ENCODE measurements at places on chromosomes 5 and 9.

DNA sequence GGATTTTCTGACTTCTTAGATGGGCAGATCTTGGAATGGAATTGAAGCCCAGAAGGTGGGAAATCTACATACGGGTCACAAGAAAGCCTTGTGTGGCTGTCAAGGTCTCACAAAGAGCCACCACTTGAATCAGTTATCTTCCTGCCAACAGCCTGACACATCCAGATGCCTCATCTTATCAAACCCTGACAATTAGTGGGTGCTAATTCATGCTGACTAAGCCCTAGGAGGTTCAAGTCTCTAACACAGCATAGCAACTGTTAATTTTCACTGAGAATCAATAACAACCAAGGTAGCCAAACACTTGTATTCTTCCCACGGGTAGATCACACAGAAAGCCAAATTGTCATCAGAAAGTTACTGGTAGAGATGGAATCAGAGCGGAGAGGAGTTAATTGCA, 222.2 kb downstream of the TMEM167A start:
- DNase-seq = no peak

- DNase-seq = no peak
These were observed 582.4 kb upstream of the C9orf72 start for GRCh38 chr9:28155671-28156070.

GRCh38 chr9:26856413-26857032, 36.1 kb downstream of the CAAP1 start:
- DNase-seq = peak; percentile 77

DNA sequence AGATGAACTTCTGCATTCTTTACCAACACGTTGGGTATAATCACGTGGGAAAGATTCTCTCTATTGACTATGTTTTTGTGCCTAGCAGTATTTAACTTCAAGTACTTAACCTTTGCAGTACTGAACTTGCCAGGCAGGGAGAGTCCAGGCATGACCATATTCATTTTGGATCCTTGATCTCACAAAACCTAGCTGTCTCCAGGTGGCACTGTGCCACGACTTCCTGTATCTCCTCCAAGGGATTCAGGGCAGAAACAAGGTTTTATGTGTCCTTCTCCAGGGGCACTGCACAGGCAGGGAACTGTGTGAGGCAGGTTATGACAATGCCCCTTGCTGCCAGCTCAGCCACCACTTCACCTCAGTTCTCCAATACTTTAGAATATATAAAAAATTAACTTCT, 11.7 kb upstream of the IFNA5 start:
- peak; percentile 43 for DNase-seq

DNA sequence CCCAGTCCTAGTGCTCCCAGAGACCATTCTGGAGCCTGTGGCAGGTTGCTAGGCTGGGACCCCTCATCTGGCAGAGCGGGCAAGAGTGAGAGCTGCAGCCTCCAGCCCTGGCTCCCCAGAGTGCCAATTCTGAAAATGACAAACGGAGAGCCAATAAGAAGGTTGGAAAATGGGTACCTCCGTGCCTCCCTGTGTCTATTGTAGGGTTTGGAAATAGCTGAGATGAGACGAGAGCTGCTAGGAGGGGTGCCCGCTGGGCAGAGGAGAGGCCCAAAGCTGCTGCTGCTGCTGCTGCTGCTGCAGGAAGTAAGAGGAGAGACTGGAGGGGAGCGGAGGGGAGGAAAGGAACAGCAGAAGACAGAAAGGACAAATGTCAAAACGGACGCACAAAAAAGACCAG, 36.0 kb upstream of the FUBP3 start:
- DNase-seq = no peak

DNA sequence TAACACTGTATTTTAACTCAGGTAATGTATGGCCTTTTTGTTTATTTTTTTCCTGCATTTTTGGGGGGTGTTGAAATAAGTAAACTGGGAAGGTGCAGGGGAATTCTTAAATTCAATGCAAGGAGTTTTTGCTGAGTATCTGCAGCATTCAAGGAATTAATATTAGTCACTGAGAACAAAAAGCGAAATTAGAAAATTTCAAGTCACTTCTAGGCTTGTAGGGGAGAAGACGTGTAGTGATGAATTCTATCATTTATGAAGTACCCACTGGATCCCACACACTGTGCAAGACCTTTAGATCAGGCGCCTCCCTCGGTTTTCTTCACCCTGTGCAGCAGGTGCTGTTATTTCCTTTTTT, 1.2 kb downstream of the EHMT1 start:
- DNase-seq = no peak

DNA sequence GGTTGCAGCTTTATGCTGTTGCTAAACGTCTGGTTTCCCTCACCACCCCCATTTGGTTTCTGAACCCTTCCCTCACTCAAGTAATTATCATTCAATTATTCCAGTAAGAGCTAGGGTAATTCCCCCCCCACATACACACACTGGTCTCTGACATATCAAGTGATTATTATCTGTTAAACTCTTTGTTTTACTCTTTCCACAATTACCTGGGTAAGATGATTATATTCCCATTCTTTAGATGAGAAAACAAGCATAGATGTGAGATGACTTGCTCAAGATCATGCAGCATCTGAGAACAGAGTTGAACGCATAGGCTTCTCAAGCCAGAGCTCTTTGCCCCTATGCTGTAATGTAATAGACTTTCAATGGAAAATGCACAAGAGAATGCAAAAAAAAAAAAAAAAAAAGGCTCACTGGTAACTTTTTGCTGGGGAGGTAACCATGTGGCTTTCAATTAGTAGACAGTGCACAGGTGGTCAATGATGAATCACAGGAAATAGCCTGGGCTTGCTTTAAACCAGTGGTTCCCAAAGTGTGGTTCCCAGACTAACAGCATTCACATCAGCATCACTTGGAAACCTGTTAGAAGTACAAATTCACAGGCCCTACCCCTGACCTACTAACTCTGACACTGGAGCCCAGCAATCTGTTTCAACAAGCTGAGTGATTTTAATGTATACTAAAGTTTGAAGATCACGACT, 87.6 kb downstream of the PIK3R1 start:
- no peak for DNase-seq
